ENCODE measurements at places on chromosomes 3 and 15. TPM values are rescaled to one million over a fixed set of nuclear protein-coding genes. Genes with fewer than 3 reads are reported as not detected.

- DNase-seq = no peak
Observed at GRCh38 chr15:33132722-33133345, 61.7 kb downstream of the FMN1 start.

GRCh38 chr3:128254066-128254590 is 100.8 kb downstream of the EEFSEC start:
- DNase-seq = no peak

DNA sequence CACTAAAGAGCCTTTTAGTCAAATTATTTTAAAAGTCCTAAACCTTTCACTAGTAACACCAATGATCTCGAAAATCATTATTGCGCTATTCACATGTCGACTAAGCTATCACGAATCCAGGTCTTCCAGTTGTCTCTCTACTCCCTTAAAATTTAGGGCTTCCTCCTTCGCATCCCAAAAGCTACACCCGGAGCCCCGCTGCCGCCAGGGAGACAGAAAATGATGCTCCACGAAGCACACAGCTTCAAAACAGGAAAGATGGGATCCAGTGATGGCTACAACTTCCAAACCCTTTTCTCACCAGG is 253 bp downstream of the IFT80 start:
- no peak for DNase-seq

DNA sequence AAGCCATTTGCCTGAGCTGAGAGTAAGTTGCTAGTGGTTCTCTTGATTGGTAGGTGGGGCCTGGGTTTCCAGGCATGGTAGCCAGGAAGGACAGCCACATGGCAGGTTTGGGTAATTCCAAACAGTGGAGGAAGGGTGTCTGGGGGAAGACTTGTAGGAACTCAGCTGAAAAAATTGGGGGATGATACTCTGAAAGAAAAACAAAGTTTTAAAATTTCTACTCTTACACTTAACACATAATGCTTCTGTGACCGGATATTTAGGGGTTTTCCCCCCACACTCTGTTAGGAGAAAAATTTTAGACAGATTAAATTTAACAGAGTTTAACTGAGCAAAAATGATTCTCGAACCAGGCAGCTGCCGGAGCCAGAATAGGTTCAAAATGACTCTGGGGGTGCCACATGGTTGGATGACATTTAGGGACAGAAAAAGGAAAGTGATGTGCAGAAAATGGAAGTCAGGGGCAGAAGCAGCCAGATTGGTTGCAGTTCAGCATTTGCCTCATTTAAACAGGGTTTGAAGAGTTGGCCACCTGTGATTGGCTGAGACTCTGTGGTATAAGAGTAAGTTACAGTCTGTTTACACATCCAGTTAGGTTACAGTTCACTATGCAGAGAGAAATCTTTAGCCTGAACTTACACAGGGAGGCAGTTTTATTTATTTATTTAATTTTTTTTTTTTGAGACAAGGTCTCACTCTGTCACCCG is 8.1 kb downstream of the B2M start:
- DNase-seq = no peak

- no peak for DNase-seq
Observed at GRCh38 chr15:80875568-80876347, 96.6 kb downstream of the CEMIP start.

GRCh38 chr3:15601046-15601398 is 347 bp downstream of the HACL1 start:
- no peak for DNase-seq

DNA sequence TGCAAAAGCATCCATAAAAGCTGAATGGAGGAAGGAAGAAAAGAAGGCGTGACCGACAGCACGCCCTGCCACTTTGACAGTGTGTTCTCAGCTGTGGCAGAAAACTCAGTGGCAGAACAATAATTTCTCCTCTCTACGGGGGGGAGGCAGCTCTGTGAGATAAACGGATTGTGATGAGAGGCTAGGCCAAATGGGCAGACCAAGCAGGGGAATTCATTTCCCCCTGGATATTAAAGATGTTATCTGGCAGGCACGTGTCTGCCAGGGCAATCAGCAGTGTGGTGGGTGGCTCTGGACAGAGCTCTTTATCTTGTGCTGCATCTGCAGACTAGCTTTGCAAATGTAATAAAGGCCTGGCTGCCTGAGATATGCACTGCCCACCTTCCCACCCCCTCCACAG is 1.9 kb upstream of the RMDN3 start:
- DNase-seq = no peak

DNA sequence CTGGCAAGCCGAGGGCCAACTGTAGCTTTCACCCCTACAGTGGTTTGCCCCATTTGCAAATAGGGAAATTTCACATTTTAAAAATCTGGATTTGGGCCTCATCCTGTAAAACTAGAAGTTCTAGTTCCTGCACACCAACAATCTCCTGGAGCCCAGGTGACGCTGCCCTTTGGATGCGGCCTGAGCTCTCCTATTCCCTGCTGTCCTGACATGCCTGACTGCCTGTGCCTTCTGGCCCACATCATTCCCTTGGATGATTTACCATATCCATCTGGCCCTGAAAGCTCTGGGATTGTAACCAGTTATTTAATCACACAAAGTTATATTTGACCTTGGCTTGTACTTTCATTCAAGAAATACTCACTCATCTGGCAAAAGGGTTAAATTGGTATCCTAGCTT is 272.3 kb downstream of the ARRDC4 start:
- DNase-seq = no peak

GRCh38 chr15:90564051-90564450 is 34.3 kb downstream of the CRTC3 start:
- no peak for DNase-seq

- DNase-seq = no peak
Observed at GRCh38 chr15:85625856-85626255, 168.9 kb downstream of the KLHL25 start.

- peak; percentile 48 for DNase-seq
Observed at GRCh38 chr3:51777985-51778384, 1.1 kb downstream of the IQCF6 start.

DNA sequence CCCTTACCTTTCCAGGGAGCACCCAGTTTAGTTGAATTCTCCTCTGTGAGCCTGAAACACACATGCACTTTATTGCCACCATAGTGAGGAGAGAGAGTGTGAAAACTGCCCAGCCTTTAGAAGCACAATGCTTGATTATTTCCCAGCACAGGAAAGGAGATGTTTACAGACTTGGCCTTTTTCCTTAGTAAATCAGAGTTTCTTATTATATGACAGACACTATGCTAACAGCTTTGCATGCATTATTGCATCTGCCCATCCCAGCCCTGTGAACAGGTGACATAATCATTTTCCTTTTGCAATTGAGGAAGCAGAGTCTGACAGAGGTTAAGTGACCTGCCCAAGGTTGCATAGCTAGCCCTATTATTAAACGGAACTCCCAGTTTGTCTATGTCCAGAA is 36.5 kb downstream of the CAPN3 start:
- DNase-seq = no peak

GRCh38 chr3:20652231-20652986 is 466.4 kb upstream of the SGO1 start:
- DNase-seq = no peak

GRCh38 chr3:150410311-150411105 is 2.4 kb downstream of the TSC22D2 start:
- DNase-seq = peak; percentile 66

DNA sequence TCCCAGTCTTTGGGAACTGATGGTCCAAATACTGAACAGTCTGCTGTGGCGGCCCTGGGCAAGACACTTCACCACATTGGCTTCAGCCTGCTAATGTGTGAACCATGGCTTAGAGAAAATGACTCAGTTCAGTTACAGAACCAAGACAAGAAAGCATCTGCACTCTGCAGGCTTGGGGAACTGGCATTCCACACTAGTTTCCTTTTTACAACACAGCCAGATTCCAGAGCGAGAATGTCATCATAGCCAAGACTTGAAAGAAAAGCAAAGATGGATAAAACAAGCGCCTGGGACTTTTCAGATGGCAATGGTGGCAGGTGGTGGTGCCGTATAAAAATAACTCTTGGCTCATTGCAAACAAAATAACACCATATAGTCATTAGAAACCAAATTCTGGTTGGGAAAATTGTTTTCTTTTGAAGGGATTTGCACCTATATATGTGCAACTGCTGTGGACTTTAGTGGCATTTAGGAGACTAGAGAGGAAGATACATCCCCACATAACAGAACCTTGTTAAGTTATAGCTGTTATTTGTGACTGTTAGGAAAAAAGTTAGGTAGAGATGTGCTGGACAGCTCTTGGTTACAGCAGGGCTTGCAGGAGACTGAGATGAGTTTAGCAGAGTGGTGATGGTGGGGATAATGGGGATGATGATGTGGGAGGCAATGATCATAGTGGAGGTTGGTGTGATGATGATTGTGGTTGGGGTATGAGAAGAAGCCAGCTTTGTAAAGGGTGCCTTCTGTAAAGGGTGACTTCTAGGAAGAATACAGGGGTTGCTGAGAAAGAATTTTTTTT is 273.6 kb downstream of the THRB start:
- DNase-seq = no peak

DNA sequence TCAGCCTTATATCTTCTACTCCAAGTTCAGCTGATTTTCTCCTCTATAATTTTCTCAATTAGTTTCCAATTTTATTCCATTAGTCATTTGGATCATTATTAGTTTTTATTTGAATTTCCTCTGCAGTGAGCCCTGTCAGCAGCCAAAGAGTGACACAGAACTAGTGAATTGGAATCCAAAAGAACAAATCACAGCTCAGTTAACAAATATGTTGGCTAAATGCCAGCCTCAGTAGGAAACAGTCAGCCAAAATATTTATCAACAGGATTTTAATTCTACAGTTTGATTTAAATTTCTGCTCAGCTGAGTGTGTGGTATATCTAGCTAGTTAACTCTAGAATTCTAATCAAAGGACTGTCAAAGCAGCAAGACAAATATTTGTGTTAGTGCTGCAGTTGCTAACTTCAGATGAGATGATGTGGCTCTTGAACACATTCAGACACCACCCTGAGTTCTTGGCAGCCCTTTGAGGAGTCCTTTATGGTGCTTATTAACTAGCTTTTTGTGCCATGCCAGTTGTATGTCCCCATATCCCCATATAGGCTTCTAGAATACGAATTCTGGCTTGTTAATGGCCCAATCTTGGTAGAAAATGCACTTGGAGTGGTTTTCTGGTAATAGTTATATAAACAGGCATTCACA is 194.5 kb downstream of the CPNE4 start:
- no peak for DNase-seq

DNA sequence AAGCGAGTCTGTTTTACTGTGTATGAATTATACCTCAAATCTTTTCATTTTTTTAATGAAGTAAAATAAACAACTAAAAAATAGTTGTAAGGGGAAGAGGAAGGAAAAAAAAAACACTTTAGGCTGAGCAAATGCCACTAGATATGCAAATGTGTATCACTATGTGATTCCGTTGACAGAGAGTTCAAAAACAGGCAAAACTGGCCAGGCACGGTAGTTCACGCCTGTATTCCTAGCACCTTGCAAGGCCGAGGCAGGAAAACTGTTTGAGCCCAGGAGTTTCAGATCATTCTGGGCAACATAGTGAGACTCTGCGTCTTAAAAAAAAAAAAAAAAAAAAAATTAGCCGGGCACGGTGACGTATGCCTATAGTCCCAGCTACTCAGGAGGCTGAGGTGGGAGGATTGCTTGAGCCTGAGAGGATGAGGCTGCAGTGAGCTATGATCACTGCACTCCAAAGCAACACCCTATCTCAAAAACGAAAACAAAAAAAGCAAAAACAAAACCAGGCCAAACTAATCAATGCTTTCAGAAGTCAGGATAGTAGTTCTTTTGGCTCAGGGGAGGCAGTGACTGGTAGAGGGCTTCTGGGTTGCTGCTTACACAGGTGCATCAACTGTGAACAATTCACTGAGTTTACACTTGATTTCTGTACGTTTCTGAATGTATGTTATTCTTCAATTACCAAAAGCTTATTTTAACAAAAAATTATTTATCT is 7.4 kb downstream of the PRC1 start:
- DNase-seq = no peak

GP5 gene
- total RNA-seq = 0.10 TPM

IGDCC3 gene
- 0.10 TPM for total RNA-seq

LRRC31 gene
- 1.0 TPM for total RNA-seq

NDN gene
- total RNA-seq = 11.5 TPM

HDDC3 gene
- 19.3 TPM for total RNA-seq

RASGRF1 gene
- total RNA-seq = 51.8 TPM

CDHR4 gene
- 21.9 TPM for total RNA-seq

NDUFB4 gene
- 105 TPM for total RNA-seq

NR2E3 gene
- not detected for total RNA-seq

EIF1B gene
- 26.2 TPM for total RNA-seq

GPR62 gene
- total RNA-seq = not detected

HGD gene
- total RNA-seq = 0.89 TPM

GPR149 gene
- total RNA-seq = not detected

GBE1 gene
- total RNA-seq = 19.9 TPM

Measured in upper lobe of left lung (tissue), 6 donors.